Activated CD4-positive, alpha-beta memory T cell treated with anti-CD3 and anti-CD28 coated beads for 36 hours (primary cell): ENCODE measurements at places on chromosomes 2 and 18.

DNA sequence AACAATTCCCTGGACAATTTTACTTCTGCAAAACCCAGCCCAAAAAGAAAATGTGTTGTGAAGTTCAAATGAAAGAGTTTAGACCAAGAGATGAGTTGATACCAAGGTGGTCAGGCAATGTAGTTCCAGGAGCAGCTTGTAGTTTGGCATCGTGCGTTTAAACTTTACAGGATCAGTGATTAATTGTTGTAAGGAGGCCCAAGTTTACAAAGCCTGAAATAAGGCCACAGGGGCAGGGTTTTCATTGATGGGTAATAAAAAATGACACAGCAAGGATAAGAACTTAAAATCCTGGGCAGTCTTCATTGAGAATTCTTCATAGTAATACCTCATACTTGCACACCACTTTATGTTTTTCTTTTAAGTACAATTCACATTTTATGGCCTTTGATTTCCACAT, 463.9 kb upstream of the HNRNPA3 start:
- DNase-seq = no peak

DNA sequence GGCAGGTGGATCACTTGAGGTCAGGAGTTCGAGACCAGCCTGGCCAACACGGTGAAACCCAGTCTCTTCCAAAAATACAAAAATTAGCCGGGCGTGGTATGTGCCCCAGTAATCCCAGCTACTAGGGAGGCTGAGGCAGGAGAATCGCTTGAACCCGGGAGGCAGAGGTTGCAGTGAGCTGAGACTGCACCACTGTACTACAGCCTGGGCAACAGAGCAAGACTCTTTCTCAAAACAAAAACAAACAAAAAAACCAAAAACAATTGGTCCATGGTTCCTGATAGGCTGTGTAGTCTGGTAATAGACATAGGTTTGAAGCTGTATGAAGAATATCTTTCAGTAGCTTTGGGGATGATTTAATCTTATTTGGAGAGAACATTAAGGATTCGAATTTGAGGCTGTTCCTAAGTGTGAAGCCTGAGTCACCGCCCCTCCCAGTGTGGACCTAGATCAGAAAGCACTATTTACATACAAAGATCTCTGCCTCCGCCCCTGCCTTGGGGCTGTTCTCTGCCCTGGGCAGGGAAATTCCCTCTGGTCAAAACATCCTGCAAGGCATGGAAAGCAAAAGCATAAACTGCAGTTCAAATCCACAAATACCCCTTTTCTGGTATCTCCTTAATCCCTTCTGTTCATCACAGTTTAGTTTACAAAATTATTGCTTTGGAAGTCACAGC, 52.8 kb upstream of the PMAIP1 start:
- peak; percentile 80 for DNase-seq

DNA sequence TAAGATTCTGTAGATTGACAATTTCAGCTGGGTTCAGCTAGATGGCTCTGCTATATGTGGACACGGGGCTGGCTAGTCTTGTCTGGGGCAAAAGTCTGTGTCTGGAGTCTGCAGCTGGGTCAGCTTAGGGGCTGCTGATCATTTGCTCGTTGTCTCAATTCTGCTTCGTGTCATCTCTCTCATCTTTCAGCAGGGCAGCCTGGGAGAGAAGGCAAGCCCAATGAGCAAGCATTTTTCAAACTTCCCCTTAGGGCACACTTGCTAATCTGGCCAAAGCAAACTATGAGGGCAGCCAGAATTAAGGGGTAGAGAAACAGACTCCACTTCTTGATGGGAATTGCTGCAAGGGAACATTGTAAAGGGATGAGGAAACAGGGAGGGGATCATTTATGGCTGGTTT, 462.6 kb downstream of the SLC4A3 start:
- no peak for DNase-seq

GRCh38 chr18:51692612-51693011, 495.1 kb upstream of the MEX3C start:
- DNase-seq = no peak

GRCh38 chr2:202486351-202486750, 110.2 kb downstream of the BMPR2 start:
- no peak for DNase-seq
